ENCODE measurements at places on chromosomes 12 and 14. TPM values are rescaled to one million over a fixed set of nuclear protein-coding genes. Genes with fewer than 3 reads are reported as not detected.

Gene DACT1
- total RNA-seq: 4.7 TPM

Gene CPNE6
- total RNA-seq: not detected

Gene FLRT2
- not detected for total RNA-seq

Gene LGALS3
- total RNA-seq: 47.5 TPM

Gene BCL11B
- 95.8 TPM for total RNA-seq

Gene MSRB3
- 0.05 TPM for total RNA-seq

Gene RTL1
- total RNA-seq: not detected

Gene GPR68
- total RNA-seq: 43.8 TPM

Gene RD3L
- not detected for total RNA-seq

Gene MMP19
- 0.12 TPM for total RNA-seq

Gene PLEKHG3
- total RNA-seq: 53.8 TPM

Gene JKAMP
- total RNA-seq: 32.7 TPM

Gene MAPK1IP1L
- 114 TPM for total RNA-seq

Gene DHRS2
- 2.9 TPM for total RNA-seq

Gene PWP1
- total RNA-seq: 40.3 TPM

Gene CHGA
- not detected for total RNA-seq

Gene FITM1
- 1.1 TPM for total RNA-seq

Gene OR4K14
- not detected for total RNA-seq

Gene P2RX2
- not detected for total RNA-seq

Gene CELA1
- not detected for total RNA-seq

Gene B4GALNT1
- total RNA-seq: 4.5 TPM

Gene MYL2
- total RNA-seq: not detected

Gene C12orf54
- not detected for total RNA-seq

Gene TM9SF1
- 45.3 TPM for total RNA-seq

Gene ACRBP
- total RNA-seq: 1.5 TPM

Gene ATP2B1
- 15.9 TPM for total RNA-seq

Gene TAS2R42
- total RNA-seq: not detected

Gene SLC16A7
- total RNA-seq: 19.8 TPM

Gene CLEC14A
- not detected for total RNA-seq

Gene CLEC1A
- total RNA-seq: not detected

Gene RAPGEF3
- 0.56 TPM for total RNA-seq

Gene DLGAP5
- 42.2 TPM for total RNA-seq

Gene PARPBP
- total RNA-seq: 24.5 TPM

Gene GPR137C
- total RNA-seq: 0.47 TPM

Gene KCNA5
- total RNA-seq: not detected

Gene CARMIL3
- total RNA-seq: 3.2 TPM

Gene NGB
- not detected for total RNA-seq

Gene CLEC4E
- not detected for total RNA-seq

Gene GPR135
- 1.4 TPM for total RNA-seq

Gene RDH5
- 14.6 TPM for total RNA-seq

Gene MYH6
- 0.56 TPM for total RNA-seq

Gene LGR5
- not detected for total RNA-seq

Gene TAS2R8
- total RNA-seq: not detected

Gene HOTAIR
- total RNA-seq: not detected

Gene C12orf76
- total RNA-seq: 25.1 TPM

Gene PTPRR
- total RNA-seq: not detected

Gene OLR1
- not detected for total RNA-seq

Gene IL22
- 4.1 TPM for total RNA-seq

Gene C1QL4
- total RNA-seq: not detected

Gene BEST3
- not detected for total RNA-seq

Gene SDS
- total RNA-seq: not detected

Gene AHSA1
- 159 TPM for total RNA-seq

Gene TOMM20L
- total RNA-seq: not detected

Data from T-helper 1 cell treated with Interleukin-12 subunit alpha and Interleukin-12 subunit beta and Interleukin-4 antibody, amounts not matched to agents 30 ng/mL and 1 ng/mL, for 36 hours (primary cell).